ENCODE measurements at places on chromosomes 2 and 18.

DNA sequence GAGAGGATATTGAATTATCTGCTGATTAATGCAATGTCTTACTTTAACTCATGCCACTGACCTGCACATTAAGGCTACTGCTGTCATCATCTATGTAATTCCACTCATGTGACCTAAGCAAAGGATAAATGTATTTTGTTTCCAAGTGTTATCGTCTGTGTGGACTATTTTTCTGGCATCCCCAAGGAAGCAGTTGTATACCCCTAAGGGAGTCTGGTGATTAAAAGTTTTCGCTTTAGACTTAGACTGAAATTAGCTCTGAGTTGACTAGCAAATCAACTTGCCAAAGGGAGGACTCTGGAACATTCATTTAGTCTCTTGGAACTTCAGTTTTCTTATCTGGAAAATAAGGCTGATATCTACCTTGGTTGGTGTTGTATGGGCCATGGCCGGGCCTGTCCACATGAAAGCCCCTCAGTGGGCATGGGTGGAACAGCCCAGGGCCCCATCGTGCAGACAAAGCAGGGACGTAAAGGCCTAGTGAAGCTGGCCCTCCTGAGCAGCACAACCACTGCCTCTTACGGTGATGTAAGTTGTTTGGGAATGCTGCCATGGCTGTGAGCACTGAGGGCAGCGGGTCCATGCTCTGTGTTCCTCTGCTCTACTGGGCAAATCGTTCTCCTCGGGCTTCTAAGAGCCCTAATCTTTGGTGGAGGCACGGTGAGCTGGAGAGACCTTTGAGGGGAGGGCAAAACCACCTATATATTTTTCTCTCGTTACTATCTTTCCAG is 144.4 kb upstream of the RNF152 start:
- no peak for DNase-seq

DNA sequence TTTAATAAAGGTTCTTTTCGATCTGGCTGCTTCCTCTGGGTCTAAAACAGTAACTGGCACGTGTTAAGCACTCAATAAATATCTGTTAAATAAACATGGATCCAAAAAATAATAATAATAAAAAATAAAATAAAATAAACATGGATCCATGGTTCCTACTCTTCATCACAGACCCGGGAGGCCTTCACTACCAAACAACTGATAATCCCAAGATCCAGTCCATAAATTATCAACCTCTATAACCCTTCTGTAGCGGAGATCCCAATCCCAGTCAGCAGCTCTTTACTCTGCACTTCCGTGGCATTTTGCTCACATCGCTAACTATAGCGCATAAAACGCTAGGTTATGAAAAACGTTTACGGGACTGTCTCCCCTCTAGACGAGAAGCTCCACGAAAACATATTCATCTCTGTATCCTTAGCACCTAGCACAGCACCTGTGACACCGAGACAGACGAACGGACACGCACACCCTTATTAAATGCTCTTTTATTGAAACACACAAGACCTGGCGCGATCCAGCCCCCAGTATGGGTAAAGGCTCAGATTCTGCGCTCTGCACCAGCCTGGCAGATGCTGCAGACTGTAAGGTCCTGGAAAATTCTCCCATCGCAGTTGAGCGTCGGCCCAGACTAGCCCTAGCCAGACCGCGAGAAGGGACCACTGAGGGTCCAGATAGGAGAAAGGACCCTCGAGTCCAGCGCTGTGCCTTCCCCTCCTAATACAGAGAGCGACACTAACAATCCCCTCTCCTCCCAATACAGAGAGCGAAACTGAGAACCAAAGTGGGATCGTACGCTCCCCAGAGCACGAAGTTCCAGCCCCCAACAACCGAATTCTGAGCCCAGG is 770 bp downstream of the NBAS start:
- DNase-seq: no peak

DNA sequence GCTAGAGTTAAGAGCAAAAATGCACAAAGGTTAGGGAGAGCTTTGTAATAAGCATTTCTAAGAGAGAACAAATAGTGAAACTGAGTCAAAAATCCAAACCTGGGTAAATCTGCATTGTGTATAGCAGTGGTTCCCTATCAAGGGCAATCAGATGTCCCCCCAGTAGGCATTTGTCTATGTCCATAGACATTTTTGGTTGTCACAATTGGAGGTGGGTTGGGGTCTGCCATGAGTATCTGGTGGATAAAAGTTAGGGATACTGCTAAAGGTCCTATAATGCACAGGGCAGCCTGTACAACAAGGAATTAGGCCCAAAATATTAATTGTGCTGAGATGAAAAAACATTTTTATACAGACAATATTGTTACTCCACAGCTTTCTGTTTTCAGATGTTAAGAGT is 21.0 kb downstream of the NOP58 start:
- no peak for DNase-seq

- DNase-seq: no peak
These were observed 3.6 kb downstream of the CRYGB start for GRCh38 chr2:208142240-208142924.

GRCh38 chr2:106140913-106141312 is 53.2 kb downstream of the UXS1 start:
- no peak for DNase-seq

DNA sequence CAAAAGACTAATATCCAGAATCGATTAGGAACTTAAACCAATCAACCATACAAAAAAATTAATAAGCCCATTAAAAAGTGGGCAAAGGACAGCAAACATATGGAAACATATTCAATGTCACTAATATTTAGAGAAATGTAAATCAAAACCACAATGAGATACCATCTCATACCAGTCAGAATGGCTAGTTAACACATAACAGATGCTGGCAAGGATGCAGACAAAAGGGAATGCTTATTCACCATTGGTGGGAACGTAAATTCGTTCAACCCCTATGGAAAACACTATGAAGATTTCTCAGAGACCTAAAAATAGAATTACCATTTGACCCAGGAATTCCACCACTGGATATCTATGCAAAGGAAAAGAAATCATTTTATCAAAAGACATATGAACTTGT is 468.2 kb upstream of the ST6GAL2 start:
- DNase-seq: no peak

- DNase-seq: no peak
These were observed 79.9 kb upstream of the DLX2 start for GRCh38 chr2:172182624-172183023.

- DNase-seq: no peak
These were observed 67.9 kb downstream of the TGOLN2 start for GRCh38 chr2:85259879-85260278.
